Stimulated activated CD4-positive, alpha-beta T cell treated with anti-CD3 and anti-CD28 coated beads, TNF-alpha, amount 100 ng/mL, for 1 hour (primary cell): ENCODE measurements at places on chromosomes 13 and 19.

- DNase-seq: no peak
These were observed 6.4 kb downstream of the WDR87 start for GRCh38 chr19:37899966-37900365.

DNA sequence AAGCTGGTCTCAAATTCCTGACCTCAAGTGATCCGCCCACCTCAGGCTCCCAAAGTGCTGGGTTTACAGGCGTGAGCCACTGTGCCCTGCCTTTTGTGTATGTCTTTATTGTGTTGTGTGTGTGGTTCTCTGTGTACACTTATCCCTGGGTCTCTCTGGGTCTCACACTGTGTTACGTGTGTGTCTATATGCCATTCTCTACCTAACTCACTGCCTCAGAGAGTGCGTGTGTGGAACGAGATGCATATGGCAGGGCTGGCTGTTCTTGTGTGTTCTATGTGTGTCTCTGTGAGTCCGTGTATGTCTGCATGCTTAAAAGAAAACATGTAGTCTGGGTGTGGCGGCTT, 10.5 kb downstream of the FOXA3 start:
- DNase-seq: no peak

GRCh38 chr13:21081926-21082325, 20.5 kb upstream of the LATS2 start:
- DNase-seq: no peak

- no peak for DNase-seq
These were observed 8.0 kb downstream of the SSBP4 start for GRCh38 chr19:18427080-18427742.

- DNase-seq: no peak
These were observed 54.8 kb downstream of the COG3 start for GRCh38 chr13:45519493-45519892.

GRCh38 chr19:35421362-35421761, 26.7 kb upstream of the FFAR2 start:
- no peak for DNase-seq

GRCh38 chr13:46051968-46052318, 603 bp downstream of the ZC3H13 start:
- DNase-seq: no peak

- DNase-seq: no peak
These were observed 43.7 kb upstream of the HMGB1 start for GRCh38 chr13:30509254-30510050.

GRCh38 chr13:43983373-43983772, 103.7 kb downstream of the LACC1 start:
- no peak for DNase-seq

DNA sequence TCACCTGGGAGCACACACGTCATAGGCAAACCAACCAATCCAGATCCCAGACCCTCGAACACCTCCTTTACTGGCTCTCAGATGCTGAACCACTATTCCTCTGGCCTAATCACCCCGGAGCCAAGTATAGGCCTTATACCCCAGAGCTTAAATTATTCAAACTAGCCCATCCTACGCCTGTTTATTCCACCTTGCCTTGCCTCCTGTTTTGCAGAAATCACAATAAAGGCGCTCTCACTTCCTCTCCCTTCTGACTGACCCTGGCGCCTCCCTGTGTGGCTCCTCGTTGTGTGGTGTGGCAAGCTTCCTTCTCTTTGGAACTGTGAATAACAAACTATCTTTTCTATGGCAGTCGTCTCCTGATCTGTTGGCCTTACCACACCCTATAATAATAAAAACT, 354.9 kb downstream of the ENOX1 start:
- DNase-seq: no peak

GRCh38 chr13:45915686-45916439, 64.3 kb upstream of the SIAH3 start:
- DNase-seq: no peak

DNA sequence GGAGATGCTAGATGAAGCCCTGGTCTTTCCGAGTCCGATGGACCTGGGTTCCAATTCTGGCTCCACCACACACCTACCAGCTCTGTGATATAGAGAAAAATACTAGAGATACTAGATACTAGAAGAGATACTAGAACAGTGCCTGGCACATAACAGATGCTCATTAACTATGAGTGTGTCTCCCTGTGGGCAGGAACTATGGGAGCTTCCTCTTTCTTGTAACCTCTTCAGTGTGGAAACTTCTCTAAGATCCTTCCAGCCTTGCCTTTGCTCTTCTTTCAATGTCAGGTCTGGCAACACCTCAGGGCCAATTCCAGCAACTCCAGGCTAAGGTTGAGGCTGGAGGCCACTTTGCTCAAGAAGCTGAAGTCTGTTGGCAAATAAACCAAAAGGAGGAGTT, 143.9 kb downstream of the KATNAL1 start:
- DNase-seq: no peak

- DNase-seq: no peak
These were observed 576 bp downstream of the DOT1L start for GRCh38 chr19:2164020-2164998.

DNA sequence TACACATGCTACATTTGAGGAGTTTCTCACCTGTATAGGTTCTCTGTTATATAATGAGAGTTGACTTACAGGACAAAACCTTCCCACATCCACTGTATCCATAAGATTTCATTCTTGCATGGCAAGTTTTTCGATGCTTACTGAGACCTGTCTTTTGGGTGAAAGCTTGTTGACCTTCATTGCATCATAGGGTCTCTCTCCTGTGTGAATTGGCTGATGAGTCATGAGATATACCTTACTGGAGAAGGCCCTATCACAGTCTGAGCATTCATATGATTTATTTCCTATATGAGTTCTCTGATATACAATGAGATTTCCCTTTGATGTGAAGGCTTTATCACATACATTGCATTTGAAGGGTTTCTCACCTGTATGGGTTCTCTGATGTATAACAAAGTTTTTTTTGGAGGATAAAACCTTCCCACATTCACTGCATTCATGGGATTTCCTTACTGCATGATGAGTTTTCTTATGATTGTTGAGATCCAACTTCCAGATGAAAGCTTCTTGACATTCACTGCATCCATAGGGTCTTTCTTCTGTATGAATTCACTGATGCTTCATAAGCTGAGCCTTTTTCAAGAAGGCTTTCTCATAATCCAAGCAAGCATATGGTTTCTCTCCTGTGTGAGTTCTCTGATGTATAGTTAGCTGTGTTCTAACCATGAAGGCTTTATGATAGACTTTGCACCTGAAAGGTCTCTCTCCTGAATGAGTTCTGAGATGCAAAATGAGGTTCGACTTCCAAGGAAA, 25.7 kb downstream of the ZNF577 start:
- DNase-seq: no peak

DNA sequence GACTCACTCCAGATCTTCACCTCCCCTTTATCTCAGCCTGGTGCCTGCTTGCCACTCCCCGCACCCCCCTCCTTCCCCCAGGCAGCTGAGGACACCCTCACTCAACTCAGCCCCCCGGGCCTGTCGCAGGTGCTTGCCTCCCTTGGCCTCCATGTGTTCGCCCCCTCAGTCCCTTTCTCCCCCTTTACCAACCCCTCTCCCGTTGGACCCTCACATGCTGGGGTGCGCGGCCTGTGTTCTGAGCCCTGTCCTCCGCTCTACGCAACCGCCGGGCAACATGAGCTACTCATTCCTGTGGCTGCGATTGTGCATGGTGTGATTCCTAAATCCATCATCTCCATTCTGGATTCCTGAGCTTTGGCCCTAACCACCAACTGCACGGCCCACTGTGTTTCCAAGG, 5.1 kb downstream of the CHERP start:
- no peak for DNase-seq

GRCh38 chr19:56678205-56678604, 6.6 kb upstream of the ZNF835 start:
- no peak for DNase-seq

GRCh38 chr13:98846521-98846920, 94.0 kb upstream of the SLC15A1 start:
- no peak for DNase-seq

GRCh38 chr13:32021785-32022184, 9.8 kb upstream of the FRY start:
- no peak for DNase-seq

DNA sequence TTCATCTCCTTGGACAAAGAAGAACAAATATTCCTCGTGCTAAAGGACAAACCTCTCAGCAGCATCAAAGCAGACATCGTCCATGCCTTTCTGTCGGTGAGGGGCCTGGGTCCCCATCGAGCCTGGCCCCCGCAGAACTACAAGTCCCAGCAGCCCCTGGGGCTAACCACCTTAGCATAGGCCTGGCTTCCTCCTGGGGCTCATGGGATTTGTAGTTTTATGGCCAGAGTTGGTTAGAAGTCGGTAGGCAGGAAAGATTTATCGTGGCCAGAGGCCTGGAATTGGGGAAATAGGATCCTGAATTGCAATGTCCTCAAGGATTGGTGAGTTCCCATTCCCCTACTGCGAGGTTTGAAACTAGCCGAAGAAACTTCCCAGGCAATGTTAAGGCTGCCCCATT, 19.6 kb downstream of the TMEM150B start:
- no peak for DNase-seq
